ENCODE measurements at places on chromosomes 16 and 17.
A peak's percentile ranks its signal among the peaks of the same experiment; 100 is the strongest.

DNA sequence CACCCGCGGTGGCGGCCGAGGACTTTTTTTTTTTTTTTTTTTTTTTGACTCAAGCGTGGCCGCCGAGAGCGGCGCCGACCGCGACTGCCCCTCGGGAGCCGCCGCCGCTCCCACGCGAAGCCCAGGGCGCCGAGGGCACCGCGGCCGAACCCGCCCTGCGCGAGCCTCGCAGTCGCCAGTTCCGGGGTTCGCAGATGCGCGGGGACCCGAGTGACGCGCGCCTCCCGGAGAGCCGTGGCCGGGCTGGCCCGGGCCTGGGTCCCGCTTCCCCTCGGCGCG lies 1.1 kb downstream of the METRNL start:
- DNase-seq, result no peak

- no peak for DNase-seq
Measured at GRCh38 chr16:29962344-29962994, 590 bp downstream of the TMEM219 start.

DNA sequence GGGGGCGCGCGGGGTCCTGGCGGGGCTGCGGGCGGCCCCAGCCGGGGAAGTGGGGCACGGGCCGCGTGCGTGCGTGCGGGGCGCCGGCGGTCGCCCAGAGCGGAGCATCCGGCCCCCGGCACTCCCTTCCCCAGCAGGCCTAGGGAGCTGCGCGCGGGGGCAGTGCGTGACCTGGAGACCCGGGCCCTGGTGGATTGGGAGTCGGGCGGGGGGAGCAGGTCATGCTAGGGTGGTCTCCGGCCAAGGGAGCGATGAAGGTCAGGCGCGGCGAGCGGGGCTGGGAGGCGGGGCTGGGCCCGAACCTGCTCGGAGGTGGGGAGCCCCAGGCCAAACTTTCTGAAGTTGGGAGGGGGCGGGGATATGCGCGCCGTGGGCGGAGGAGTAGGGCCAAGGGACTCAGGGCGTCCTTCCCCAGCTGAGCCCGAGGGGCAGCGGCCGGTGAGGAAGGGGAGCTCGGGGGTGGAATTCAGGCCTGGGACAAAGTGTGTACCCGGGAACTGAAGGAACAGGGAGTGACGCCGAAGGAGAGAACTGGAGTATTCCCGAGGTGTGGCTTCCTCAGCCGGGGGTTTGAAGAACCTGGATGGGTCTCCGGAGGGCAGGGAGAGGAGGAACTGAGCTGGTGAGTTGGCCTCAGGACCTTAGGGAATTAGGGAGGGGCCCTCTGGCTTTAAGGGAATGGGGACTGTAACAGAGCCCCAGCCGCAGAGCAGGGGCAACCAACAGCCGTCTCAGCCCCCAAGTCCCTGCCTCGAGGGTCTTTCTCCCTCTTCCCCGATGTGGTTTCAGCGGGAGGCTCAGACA lies 589 bp downstream of the XYLT2 start:
- DNase-seq, result peak; percentile 51

DNA sequence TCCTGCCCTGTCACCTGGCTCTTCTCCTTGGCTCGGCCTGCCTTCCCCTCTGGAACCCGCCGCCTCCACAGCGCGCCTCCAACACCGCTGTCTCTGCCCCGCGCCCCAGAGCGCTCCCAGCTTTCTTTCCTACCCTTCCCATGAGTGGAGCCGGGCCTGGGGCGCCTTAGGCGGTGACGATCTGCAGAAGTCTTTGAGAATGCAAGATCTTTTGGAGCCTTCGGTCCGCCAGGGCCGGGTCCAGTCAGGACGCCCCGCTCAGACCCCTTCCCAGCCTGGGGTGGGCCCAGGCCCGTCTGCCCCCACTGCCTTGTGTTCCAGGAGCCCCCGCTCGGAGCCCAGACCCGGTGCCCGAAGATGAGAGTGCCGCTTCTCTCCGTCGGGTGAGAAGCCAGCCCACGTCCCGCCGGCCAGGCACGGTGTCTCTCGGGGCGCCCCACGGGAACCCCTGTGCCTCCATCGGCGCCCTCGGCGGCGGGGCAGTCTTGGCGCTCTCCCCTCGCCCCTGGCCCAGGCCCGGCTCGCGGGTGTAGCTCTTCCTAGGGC lies 40.0 kb downstream of the MRM1 start:
- no peak for DNase-seq

- no peak for DNase-seq
Measured at GRCh38 chr17:41751288-41751687, 16.8 kb upstream of the HAP1 start.

- DNase-seq, result peak; percentile 36
Measured at GRCh38 chr17:47663912-47664623, 14.3 kb downstream of the KPNB1 start.

- DNase-seq, result no peak
Measured at GRCh38 chr16:20285993-20286499, 41.3 kb downstream of the GP2 start.

Measured in stimulated activated CD4-positive, alpha-beta T cell treated with anti-CD3 and anti-CD28 coated beads, Interleukin-1b, Interleukin-23, amount 100 ng/mL, for 24 hours (primary cell).